AML-193 (cell line): ENCODE measurements at places on chromosomes 11 and 22.

GRCh38 chr11:81725701-81726100 is 1008.0 kb downstream of the FAM181B start:
- no peak for DNase-seq

DNA sequence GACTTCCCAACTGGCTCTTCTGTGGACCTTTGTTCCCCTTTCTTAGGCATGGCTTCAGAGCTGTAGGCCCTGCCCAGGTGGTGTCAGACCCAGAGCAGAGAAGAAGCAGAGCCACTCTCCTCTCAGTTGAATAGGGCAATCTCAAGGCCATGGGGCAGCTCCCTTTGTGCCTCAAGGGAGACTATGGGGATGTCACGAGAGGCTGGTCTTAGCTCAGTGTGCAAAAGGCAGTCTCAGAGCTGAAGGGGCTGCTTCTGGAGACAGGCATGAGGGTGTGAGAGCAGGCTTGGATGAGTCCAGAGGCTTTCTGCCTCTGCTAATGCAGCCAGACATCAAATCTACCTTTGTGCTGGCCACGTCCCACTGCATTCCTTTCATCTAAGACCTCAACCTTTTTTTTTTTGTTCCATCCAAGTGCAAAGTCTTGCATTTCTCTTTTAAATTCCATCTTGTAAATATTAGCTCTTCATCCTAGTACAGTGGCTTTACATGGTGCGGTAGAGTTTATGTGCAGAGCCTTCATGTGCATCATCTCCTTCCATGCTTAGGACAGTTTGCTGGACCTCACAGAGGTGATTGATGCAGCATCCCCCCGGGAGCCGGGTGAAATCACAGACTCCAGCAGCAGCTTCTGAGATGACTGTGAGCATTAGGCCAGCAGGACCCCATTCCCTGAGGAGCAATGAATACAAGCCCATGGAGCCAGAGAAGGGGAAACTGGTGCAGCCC is 34.2 kb upstream of the FCHSD2 start:
- DNase-seq, result no peak

GRCh38 chr11:69700278-69701140 is 3.3 kb downstream of the FGF19 start:
- DNase-seq, result no peak

DNA sequence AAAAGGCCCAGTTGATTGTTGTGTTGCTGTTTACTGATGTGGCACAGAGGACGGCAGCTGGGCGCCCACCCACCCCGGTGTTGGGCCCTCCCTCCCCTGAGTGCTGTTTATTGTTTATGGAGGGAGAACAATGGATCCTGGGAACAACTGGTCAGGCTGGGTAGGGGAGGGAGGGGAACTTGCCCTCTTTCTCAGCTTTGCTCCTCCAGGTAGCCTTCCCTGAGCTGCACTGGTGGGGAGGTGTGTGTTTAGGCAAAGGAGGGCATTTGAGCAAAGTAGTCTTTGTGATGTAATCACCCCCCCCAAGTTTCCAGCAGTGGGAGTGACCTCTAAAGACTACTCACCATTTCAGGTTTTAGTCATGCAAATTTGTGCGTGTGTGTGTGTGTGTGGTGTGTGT is 1035.3 kb downstream of the NTM start:
- no peak for DNase-seq

DNA sequence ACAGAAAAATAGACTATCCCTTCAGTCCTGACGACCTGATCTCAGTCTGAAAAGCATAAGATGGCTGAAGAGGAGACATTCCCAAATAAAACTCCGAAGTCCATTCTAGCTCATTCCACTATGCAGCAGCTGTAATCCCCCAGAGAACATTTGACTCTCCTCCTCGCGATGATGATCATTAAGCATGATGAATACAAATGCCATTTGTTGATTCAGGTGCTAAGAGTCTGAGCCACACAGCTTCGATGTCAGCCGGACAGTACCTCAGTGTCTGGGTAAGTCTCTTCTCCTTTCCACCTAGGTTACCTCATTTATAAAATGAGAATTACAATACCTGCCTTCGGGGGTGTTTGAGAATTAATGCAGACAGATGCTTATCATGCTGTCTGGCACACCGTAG is 94.8 kb downstream of the TENM4 start:
- no peak for DNase-seq

GRCh38 chr11:112453601-112454577 is 193.2 kb upstream of the PLET1 start:
- peak; percentile 21 for DNase-seq

DNA sequence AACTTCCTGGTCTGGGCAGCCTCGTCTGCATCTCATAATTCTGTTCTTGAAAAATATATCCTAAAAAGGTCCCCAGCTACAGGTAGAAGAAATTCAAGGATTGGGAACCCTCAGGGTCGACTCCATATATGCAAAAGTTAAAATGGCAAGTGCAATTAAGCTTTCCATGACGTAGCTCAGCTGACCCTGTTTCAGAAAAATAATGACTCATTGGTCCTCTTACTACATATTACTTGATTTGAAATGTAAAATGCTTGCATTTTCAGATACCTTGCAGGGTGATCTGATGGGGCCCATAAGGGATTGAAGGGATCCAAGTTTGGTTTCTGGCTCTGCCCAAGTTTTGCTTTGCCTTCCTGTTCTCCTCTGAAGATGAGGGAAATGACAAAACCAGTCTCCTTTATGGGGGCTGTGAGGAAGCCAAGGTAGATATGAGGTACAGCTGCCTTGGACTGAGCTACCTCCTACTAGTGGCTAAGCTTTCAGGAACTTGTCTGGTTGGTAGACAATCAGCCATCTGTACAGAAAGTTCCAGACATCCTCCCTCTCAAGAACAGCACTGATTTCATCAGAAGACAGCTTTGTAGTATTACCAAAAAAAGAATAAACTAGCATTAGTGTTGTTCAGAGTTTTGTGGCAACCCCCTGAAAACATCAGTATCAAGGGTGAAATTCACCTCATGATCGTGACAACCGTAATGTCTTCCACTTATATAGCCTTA is 177.3 kb downstream of the DBX1 start:
- DNase-seq, result no peak
